ENCODE measurements at places on chromosomes 5 and 9. TPM values are rescaled to one million over a fixed set of nuclear protein-coding genes. Genes with fewer than 3 reads are reported as not detected.

DNA sequence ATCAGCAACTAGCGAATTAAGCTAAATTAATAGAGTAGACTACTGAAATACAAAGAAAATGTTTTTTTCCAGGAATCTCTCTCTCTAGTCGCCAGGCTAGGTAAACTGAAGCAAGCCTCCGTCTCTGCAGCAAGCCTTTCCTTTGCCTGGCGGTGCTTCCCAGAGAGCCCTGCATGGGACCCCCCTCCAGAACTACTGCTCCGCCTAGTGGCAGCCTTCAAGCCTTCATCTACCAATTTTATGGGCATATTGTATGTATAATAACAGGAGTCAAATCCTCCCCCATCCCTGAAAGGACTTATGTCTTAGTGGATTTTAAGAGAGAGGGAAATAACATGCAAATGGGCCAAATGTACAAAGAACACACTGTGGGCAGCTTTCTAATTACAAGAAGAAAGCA lies 241.9 kb downstream of the SAXO1 start:
- no peak for DNase-seq
- H3K4me3 ChIP-seq: no peak overlapping the region
- no peak overlapping the region for H3K27ac ChIP-seq
- no peaks in the 10 kb centered on the region for H3K4me1 ChIP-seq
- H3K27me3 ChIP-seq: peaks cover 8% of the 10 kb centered on the region

HRCT1 gene
- not detected for polyA plus RNA-seq

GRCh38 chr9:99490729-99491128 lies 268.6 kb downstream of the SEC61B start:
- DNase-seq: no peak
- H3K36me3 ChIP-seq: no peaks in the 10 kb centered on the region
- H3K4me1 ChIP-seq: peaks cover 16% of the 10 kb centered on the region

- H3K36me3 ChIP-seq: no peaks in the 10 kb centered on the region
- no peak for DNase-seq
- peaks cover 18% of the 10 kb centered on the region for H3K4me1 ChIP-seq
- no peak overlapping the region for H3K4me3 ChIP-seq
- no peaks in the 10 kb centered on the region for H3K27me3 ChIP-seq
These were observed 630.2 kb upstream of the DMAC1 start for GRCh38 chr9:8429768-8430167.

- H3K36me3 ChIP-seq: peaks cover 7% of the 10 kb centered on the region
- H3K4me3 ChIP-seq: no peak overlapping the region
- H3K27me3 ChIP-seq: no peaks in the 10 kb centered on the region
- peaks cover 66% of the 10 kb centered on the region for H3K4me1 ChIP-seq
These were observed 7.0 kb downstream of the LNPEP start for GRCh38 chr5:96942911-96943310.

KCNV2 gene
- polyA plus RNA-seq: not detected

GRCh38 chr9:133826289-133827085 lies 88.3 kb upstream of the SARDH start:
- no peaks in the 10 kb centered on the region for H3K27me3 ChIP-seq
- H3K4me1 ChIP-seq: peaks cover 58% of the 10 kb centered on the region
- H3K36me3 ChIP-seq: no peaks in the 10 kb centered on the region
- H3K27ac ChIP-seq: no peak overlapping the region
- no peak for DNase-seq

DNA sequence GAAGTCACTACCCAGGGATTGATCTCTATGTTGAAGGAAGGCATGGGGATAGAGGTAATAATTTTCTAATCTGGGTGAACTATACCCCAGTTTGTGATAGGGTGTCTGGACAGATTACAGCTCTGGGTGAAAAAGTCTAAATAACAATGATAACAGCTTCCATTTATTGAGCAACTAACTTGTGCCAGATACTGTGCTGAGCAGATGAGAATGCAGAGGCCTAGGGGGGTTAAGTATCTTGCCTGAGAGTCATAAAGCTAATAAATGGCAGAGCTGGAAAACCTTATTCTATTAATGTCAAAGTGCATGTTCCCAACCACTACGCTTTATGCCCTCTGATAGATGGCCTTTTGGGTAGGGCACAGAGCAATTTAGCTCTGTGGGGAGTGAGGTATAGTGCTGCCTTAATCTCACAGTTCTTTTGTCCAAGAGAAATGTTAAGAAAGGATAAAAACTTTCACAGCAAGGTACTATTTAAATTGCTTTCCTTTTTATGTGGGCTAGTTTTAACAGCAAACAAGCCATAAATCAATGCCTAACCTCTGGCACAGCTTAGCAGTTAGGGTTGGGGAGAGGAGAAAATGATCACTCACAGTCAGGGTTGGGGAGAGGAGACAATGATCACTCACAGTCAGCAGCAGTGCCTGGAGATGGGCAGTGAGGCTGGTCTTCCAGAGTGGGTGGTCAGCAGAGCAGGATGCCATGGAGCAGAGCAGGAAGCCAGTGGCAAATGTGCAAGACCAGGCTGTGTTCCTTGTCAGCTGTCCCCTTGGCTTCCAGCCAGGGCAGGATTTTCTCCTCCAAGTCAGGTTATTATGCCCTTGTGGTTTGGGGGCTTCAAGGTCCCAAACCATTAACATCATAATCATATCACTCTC lies 187.0 kb downstream of the CARTPT start:
- no peak overlapping the region for H3K27ac ChIP-seq
- no peak for DNase-seq
- H3K36me3 ChIP-seq: no peaks in the 10 kb centered on the region

MUSK gene
- polyA plus RNA-seq: not detected

All from naive B cell (primary cell).